ENCODE measurements at places on chromosomes 6 and 20. TPM values are rescaled to one million over a fixed set of nuclear protein-coding genes. Genes with fewer than 3 reads are reported as not detected.

The DST gene
- 8.0 TPM for total RNA-seq

- DNase-seq, result no peak
These were observed 1.6 kb upstream of the FAM135A start for GRCh38 chr6:70411542-70412251.

GRCh38 chr6:33783781-33784520 lies 5.0 kb downstream of the LEMD2 start:
- DNase-seq, result no peak

DNA sequence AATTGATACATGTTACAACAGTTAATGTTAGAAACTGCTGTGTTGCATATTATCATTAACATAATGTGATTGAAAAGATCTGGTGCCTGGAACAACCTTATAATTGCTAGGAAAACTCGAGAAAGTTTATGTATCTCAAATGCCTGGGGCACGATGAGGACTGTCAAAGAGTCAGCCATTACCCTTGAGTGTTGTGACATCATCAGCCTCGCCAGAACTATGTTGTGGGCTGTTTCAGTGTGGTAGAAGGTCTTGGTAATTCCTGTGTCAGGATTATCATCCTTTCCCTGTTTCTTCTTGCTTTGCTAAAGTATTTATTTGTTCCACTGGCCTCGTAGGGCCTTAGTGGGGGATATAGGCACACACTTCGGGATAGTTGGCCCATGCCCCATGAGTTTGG lies 185.1 kb downstream of the DTNBP1 start:
- DNase-seq, result no peak

- no peak for DNase-seq
These were observed 7.6 kb downstream of the RIPOR2 start for GRCh38 chr6:24927985-24928745.
